WERI-Rb-1 (cell line): ENCODE measurements at places on chromosomes 6 and 20.

- no peak for DNase-seq
These were observed 8.8 kb upstream of the EDEM2 start for GRCh38 chr20:35155936-35156335.

DNA sequence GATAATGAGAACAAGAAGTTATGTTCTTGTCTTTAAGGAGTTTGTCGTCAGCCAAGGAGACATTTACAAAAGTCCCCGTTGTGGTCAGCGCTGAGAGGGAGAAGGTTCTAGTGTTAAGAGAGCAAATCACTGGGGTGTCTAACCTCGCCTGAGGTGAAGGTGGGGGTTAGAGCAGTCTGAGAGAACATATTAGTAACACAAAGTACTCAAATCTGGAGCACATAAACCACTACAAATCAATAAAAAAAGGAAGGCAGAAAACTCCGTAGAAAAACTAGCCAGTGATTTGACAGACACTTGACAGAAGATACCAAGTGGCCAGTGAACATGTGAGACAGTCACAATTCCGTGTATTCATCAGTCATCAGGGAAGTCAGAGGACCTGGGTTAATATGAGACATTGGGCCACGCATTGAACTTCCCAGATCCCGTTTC, 45.4 kb downstream of the CDS2 start:
- DNase-seq, result no peak

GRCh38 chr20:6341491-6341890, 218.7 kb upstream of the FERMT1 start:
- no peak for DNase-seq

DNA sequence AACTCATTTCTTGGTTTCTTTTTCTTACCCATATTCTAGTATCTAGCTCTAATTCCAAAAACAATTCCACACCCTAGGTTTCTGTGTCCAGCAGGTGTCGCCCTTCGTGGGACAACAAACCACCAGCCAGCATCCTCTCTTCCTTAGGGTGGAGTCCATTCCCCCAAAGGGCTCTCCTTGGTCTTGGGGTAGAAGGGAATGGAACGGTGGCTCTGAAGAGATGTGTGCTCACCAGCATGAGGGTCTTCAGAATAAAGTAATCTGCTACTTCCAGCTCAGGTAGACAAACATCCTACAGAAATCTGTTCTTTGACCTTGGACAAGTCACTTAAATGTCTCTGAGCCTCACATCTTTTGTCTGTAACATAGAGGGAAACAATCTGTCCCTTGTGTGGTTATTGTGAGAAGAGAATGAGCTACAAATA, 7.2 kb downstream of the HLA-DMB start:
- peak; percentile 85 for DNase-seq

DNA sequence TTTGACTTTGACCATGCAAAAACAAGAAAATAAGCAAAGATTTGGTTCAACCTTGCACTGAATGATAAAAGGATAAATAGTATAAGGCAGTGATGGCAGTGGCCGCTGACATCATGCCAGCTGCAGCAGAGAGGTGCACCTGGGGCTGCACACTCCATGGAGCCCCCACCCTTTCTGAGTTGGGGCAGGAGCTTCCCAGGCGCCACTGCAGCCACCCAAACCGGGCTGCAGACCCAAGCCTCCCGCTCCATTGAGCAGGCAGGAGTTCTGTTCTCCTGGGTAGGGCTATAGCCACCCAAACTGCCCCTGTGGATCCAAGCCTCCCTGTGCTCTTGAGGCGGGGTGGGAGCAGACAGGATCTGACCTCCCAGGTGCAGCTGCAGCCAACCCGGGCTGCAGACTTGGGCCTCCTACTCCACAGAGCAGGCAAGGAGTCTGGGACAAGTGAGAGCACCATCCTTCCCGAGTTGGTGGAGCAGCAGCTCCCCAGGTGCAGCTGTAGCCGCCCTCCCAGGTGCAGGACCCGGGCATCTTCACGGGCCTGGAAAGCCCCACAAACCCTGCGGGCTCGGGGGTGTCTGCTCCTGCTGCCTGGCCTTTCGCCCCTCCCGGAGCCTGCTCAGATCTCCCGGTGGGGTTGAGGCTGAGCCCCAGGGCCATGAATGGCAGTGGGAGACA, 537.9 kb downstream of the TENT5A start:
- DNase-seq, result no peak

GRCh38 chr6:75818098-75818855, 69.2 kb downstream of the MYO6 start:
- no peak for DNase-seq

DNA sequence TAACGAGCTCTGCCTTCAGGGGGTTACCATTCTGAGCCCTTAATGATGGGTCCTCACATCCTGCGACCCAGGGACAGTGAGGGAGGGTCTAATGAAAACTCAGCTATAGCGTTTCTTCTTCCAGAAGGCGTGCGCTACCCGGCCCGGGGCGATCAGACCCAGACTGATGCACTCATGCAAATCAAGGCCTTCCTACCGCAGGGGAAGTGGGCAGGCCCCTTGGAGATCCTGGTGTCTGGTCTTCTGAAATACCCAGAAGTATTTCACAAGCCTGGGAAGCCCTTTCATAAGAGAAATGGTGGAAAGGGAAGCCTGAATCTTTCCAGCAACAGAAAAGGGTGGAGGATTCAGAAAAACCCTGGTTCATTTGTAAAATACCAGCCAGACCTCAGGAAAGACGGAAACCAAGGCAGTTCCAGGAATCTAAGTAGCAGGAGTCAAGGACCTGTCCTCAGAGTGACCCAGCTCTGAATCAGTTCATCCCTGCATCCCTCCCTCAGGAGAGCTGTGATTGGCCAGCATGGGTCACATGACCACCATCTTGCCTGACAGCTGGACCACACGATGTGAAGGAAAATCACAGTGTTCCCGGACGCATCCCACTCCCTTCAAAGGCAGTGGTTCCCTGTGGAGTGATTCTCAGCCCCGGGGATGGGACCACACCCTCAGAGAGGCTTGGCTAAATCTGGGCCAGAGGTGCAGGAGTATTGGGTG, 12.7 kb downstream of the BFSP1 start:
- DNase-seq, result peak; percentile 15

- no peak for DNase-seq
These were observed 41.1 kb upstream of the RFPL4B start for GRCh38 chr6:112305795-112306564.

GRCh38 chr6:33794910-33795623, 6.1 kb upstream of the LEMD2 start:
- DNase-seq, result peak; percentile 88

- DNase-seq, result peak; percentile 18
These were observed 74.1 kb upstream of the PAK5 start for GRCh38 chr20:9912858-9913434.

DNA sequence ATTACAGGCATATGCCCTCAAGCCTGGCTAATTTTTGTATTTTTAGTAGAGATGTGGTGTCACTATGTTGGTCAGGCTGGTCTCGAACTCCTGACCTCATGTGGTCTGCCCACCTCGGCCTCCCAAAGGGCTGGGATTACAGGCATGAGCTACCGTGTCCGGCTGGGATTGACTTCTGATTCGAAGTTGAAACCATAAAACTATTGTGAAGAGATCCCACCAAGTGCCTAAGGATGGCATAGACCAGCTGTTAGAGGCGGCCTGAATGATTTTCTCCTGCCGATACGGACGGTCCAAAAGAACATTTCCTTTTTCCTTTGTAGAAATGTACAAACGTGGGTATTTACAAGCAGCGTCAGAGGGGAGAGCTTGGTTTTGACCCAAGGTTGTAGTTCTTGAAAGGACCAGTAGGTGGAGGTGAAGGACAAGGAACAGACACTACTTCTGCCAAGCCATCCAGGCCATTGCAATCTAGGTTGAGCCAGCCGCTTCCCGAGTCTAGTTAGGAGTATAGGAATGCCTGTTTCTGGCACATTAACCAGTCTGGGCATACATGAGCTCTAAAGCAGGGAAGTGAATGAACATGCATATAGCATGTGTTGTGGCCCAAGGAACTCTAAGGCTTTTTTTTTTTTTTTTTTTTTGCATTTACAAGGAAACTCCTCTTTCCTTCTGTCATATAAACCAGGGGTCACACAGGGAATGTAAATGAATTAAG, 29.0 kb downstream of the MOCS3 start:
- DNase-seq, result peak; percentile 67

- no peak for DNase-seq
These were observed 201.0 kb upstream of the ZNF217 start for GRCh38 chr20:53794529-53795115.

DNA sequence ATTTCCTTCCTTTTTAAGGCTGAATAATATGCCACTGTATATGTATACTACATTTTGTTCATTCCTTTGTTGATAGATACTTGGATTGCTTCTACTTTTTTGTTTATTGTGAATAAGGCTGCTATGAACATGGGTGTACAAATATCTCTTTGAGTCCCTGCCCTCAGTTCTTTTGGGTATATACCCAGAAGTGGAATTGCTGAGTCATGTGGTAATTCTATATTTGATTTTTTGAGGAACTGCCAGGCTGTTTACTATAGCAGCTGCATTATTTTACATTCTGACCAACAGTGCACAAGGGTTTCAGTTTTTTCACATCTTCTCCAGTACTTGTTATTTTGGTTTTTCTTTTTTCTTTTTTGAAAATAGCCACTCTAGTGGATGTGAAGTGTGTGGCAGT, 34.1 kb downstream of the CDS2 start:
- DNase-seq, result no peak

DNA sequence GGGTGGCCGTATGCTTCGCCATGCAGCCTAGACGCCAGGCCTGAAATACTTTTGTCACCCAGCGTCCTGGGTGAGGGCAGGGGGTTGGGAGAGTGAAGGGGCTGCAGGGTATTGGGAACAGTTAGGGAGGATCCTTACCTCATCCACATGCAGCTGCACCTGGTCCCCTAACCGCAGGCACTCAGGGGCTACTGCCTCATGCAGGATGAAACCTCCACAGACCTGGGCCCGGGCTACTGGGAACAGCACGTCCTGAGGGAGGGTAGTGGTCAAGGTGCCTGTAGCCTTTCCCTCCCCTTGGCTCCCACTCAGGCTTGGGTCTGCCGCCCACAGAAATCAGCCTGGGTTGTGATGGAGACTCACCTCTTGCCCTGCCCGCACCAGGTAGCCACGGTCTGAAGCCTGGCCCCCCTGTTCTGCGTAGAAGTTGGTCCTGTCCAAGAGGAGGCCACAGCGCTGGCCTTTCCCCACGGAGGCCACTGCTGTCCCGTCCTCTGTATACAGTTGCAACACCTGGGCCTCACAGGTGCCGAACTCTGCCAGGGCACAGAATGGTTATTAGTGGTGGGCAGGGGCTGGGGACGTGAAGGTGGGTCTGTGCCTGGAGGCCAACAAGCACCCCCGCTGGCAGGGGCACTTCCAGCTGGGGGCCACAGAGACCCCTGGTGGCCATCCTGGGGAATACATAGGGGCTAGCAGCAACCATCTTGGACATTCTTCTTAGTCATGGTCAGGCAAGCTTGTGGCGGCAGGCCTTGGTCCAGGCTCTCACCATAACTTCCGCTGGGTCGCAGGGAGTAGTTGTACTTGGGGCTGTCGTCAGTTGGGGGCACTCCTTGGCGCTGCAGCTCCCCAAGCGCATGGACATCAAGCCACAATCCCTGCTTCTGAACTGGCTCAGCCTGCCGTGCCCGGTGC, 8.6 kb downstream of the AARS2 start:
- DNase-seq, result peak; percentile 78

GRCh38 chr6:52352239-52353018, 9.5 kb upstream of the PAQR8 start:
- no peak for DNase-seq

GRCh38 chr6:6724539-6725467, 136.3 kb downstream of the LY86 start:
- peak; percentile 92 for DNase-seq

GRCh38 chr6:26553264-26553634, 15.1 kb downstream of the HMGN4 start:
- peak; percentile 83 for DNase-seq

DNA sequence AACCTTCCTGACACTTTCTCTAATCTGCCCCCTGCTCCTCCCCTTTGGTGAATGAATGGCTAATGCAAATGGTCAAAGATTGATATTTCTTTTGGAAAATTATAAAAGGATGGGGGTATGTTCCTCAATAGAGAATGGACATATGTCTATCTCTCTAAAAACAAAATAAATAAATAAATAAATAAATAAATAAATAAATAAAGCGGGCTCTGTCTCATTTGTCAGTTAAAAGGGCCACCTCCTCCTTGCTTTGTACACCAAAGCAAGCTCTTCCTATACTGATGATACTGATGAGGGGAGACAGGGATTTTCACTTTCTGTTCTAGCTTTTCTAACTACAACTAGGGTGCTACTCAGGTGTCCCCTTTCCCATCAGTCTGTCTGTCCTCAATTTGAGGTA, 135.5 kb upstream of the SPACA1 start:
- DNase-seq, result no peak

DNA sequence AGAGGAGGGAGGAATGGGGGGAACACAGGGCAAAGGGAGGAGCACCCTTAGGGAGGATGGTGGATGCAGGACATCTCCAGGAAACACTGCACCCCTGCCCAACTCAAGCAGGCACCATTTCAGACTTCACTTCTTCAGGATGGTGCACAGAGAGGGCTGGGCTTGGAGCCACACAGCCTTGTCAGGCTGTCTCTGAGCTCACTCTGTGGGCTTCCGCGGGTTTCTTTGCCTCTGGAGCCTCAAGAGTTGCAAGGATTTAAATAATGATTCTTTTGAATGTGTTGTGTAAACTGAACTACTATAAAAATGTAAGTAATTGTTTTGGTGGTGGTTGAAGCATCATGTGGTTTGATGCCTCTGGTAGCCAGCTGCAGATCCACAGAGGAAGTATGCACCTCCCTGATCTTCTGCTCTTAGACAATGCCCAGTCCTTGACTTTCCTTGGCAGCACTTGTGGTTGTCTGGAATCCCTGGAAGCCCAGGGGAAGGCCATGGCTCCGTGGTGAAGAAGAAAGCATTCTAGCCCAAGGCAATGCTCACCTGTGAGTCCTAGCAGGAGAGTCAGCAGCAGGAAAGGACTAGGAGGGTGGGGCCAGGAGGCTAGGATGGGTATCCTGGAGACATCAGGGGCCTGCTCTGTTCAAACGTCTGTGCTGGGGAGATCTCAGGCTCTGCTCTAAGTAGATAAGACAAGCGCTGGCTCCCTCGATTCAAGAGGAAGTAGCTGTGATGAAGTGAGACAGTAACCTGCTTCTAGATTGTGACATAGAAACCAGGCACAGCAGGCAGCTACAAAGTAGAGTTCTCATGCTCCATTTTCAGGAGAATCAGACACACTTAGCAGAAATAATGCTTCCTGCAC, 50.2 kb upstream of the SIRPG start:
- no peak for DNase-seq

DNA sequence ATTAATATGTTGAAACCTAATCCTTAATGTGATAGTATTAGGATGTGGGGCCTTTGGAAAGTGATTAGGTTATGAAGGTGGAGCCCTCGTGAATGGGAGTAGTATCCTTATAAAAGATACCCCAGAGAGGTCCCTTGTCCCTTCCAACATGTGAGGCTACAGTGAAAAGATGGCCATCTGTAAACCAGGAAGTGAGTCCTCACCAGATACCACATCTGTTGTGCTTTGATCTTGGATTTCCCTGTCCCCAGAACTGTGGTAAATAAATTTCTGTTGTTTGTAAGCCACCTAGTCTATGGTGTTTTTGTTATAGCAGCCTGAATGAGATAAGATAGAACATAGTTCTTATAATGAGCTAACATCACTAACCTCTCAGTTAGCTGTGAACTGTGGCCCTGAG, 16.6 kb upstream of the CALHM6 start:
- DNase-seq, result no peak
